ENCODE measurements at places on chromosomes 7 and 10.

GRCh38 chr10:17443707-17444387 lies 10.5 kb downstream of the ST8SIA6 start:
- no peak for DNase-seq

DNA sequence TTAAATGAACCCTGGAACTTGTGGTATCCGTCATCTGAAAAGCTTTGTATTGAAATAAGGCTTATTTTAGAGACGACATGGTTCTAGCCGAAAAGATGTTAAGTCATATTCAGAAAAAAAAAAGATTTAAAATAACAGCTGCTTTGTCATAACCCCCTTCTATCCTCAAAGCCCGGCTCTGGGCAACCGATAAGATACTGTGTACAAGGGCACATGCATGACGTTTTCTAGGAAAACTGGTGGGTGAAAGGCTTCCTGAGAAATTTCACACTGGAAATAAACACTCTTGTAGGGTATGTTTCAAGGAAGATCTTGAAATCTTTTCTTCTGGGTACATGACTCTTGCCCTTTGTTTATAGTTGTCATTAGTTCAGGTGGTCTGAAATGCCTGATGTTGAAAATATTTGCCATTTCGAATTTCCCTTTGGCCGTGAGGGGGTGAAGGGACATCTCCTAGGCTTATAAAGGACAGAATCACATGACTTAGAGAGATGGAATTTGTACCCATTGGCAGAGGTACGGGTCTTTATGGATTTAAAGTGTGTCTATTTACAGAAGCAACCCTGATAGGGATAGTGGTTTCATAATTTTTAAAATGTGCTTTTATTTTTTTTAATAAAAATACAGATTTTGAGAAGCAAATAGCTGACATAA lies 232.5 kb downstream of the PTEN start:
- DNase-seq, result no peak

- no peak for DNase-seq
These were observed 271.9 kb downstream of the KIF20B start for GRCh38 chr10:89973326-89973725.

- no peak for DNase-seq
These were observed 20.3 kb downstream of the GPNMB start for GRCh38 chr7:23266918-23267317.

GRCh38 chr7:145082366-145083161 lies 246.7 kb upstream of the TPK1 start:
- DNase-seq, result no peak

- no peak for DNase-seq
These were observed 5.4 kb downstream of the PLOD3 start for GRCh38 chr7:101212014-101212413.

DNA sequence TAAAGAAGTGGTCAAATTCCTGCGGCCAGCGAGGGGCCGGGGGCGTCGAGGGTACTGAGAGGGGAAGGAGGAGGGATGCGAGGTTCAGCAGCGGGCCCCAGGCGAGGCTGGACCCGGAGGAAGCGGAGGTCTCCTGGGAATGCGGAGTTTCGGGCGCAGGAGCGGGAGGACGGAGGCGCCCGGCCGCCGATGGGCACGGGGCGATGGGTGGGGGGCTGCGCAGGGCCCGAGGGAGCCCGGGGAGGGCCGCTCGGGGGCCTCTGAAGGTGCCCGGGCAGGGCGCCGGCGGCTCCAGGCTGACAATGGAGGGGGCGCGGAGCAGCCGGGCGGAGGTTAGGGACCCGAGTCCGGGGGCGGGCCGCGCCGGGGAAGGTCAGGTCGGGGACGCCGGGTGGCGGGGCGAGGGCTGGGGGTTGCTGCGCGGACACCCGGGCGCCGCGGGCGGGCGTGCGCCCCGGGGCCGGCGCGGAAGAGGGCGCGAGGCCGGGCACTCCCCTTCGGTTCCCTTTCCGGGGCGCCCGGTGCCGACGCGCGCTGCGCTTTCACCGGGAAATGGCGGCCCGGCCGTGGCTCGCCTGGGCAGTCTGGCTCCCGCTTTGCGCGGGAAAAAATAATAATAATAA lies 683 bp downstream of the MACROH2A2 start:
- DNase-seq, result no peak

DNA sequence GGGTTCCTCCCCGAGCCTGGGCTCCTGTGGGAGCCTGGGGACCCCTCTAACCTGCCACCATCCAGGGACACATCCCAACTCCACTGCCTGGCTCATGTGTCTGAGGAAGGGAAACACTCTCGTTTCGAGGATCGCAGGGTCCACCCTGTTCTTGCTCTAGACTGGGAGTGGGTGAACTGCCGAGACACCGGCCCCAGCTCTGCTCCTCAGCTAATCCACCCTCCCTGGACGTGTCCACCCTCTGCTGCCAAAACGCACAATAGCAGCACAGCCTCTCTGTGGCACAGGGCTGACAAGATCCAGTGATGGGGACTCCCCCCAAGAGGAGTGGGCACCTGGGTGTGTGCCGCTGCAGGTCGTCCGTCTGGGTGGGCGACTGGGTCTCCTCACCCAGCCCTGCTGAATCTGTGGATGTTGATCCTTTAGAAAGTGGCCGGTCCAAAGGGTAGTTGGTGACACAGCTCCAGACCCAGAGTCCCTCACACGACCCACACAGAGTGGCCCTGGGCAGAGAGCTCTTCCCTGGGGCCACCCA lies 65.2 kb upstream of the FAM20C start:
- no peak for DNase-seq

DNA sequence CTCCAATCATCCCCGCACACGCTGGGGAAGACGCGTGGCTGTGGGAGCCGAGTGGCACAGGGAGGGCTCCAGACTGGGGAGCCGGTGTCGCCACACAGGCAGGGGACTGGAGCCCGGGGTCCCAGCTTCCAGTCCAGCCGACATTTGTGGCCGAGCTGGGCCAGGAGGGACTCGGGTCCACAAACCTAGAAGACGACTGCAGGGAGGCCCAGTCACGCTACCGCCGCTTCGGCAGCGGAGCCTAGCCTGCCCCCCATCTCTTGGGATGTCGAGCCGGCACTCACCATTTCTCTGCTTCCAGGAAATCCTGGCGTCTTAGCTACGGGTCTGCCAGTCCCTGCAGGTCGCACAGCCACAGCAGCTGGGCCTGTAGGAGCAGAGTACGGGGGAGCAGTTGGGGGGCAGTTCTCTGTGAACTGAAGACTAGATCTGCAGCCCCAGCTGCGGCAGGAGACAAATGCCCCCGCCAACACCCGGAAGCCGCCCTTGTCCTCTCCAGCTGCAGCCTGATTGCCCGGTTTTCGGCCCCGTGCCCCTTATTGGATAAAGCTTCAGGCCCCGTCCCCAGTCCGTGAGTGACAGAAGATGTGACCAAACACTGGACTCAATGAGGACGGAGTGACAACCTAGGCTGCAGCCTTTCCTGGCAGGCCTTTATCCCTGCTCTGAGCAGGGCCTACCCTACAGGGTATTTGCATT lies 270.7 kb downstream of the ZNF33B start:
- DNase-seq, result no peak

DNA sequence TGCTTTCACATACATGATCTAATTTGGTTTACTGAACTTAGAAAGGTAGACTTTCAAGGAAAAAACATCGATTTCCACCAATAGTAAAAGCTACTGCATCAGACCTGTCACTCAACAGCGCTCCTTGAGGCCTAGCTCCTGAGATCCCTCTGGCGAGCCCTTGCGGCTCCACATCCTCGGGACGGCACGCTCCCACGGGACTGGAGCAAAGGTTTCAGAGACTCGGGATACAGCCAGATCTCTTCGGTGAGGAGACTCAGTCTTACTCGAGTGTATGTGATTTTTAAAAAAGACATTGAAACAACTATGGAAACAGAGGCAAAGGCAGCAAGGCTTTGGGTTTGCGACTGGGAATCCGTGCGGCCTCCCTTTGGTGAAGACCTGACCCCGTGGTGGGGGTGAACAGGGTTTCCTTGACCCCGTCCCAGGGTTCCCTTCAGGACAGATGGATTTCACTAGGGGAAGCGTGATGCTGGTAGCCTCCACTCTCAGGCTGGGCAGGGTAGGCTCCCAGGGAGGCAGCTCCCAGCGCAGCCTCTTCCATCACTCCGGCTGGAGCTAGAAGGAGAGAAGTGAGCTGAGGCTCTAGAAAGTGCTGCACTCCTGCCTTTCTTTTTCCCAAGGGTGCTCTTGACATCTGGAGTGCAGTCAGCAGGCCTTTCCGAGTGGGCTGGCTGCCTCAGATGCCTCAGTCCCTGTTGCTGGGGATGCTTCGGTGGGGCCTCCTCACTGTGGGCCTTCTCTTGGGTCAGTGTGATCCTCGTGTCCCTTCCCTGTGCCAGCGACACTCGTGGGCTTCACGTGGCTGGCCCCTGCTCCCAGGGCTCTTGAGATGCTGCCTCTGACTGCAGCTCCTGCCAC lies 5.8 kb upstream of the ATP6V0E2 start:
- no peak for DNase-seq

DNA sequence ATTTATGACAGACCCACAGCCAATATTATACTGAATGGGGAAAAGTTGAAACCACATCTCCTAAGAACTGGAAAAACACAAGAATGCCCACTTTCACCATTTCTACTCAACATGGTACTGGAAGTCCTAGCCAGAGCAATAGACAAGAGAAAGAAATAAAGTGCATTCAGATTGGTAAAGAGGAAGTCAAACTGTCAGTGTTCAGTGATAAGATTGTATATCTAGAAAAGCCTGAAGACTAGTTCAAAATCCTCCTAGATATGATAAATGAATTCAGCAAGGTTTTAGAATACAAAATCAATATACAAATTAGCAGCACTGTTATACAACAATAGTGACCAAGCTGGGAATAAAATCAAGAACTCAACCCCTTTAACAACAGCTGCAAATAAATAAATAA lies 6.9 kb upstream of the ZNF138 start:
- no peak for DNase-seq

DNA sequence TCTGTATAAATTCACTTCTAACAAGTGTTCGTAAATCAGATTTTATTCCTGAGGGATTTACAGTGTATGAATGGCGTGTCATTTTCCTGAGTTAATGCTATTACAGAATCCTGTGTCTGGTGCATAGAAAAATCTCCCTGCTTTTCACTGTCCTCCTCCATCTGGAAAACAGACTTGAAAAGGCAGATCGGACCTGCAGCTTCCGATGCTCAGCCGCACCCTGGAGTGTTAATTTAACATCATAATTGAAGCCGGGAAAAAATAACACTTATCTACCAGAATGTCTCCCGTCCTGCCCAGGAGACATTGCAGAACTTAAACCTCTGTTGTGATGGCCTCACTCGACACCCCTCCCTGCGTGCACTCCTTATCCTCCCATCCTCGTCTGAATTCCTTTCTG lies 442.1 kb upstream of the FOXK1 start:
- no peak for DNase-seq

DNA sequence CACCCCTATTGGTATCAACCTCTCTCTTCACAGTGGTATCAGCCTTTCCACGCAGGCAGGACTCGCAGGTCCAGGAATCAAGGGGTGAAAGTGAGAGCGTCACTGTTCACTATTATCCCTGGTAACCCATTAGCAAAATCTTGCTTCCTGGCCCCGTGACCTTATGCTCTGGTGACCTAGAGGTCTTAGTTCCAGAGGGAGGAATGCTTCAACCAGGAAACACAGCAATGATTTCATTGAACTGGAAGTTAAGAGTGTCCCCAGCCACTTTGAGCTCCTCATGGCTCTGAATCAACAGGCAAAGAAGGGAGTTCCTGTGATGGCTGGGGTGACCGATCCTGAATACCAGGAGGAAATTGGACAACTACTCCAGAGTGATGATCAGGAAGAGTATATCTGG lies 90.6 kb downstream of the CUL2 start:
- no peak for DNase-seq

DNA sequence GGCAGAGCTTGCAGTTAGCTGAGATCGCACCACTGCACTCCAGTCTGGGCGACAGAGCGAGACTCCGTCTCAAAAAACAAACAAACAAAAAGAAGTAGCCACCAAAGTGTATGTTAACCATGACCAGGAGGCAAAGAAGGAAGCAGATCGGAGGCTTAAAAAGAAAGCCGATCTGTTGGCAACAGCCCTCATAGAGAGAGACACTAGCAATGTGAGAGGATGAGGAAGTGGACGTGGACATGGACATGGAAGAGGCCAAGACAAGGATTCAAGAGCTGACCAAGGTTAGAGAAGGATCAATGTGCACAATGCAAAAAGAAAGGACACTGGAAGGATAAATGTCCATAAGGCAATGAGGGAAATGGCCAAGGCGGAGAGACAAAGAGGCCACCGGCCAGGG lies 14.9 kb upstream of the ADCK2 start:
- DNase-seq, result no peak

DNA sequence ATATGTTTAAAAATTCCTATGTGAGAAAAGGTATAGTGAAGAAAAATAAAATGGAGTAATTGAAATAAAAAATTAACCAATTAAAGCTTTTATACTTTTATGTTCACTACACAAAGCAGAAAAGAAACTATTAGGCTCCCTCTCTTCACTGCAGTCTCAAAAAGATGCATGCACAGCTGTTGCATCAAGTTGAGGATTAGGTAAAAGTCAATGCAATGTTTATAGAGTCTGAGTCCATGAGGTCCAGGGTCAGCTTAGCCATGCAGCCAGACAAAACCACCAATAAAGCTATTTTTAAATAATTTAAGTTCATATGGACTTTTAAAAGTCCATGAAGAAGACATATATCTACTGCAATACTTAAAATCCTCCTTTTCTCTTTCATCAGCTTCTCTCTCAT lies 31.1 kb upstream of the ING3 start:
- no peak for DNase-seq
